GM12864 (cell line): ENCODE measurements at places on chromosomes 6 and 20.

DNA sequence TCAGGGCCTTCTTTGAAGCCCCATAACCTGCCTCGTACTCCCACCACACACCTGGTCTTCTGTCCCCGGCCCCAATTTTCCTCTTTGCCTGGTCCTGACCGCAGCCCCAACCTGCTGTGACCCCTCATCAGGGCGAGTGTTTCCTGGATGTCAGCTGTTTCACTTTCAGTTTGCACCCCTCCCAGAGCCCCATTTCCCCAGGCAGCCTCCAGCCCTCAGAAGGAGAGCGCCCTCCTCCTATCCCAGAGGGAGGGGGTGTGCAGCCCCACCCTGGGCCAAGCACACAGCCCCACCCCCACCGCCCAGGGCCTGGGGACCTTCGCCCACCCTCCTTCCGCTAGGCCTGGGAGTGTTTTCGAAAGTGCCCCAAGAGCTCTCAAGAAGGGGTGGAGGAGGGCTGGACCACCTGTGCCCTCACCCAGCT lies 1.5 kb downstream of the BAK1 start:
- no peak for DNase-seq

DNA sequence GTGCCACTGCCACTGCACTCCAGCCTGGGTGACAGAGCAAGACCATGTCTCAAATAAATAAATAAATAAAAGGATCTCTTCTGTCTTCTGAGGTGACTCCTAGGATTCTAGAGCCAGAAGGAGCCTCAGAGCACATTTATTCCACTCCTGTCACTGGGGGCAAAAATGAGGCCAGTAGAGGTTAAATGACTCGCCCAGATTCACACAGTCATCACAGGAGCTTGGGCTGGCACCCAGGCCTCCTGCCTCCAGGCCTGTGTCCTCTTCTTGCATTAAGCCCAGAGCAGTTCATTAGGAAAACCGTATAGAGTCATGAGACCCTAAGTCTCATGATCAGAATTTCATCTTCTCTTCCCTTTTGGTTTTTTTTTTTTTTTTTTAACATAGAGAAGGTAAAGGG lies 243.3 kb downstream of the NRN1 start:
- DNase-seq = no peak

DNA sequence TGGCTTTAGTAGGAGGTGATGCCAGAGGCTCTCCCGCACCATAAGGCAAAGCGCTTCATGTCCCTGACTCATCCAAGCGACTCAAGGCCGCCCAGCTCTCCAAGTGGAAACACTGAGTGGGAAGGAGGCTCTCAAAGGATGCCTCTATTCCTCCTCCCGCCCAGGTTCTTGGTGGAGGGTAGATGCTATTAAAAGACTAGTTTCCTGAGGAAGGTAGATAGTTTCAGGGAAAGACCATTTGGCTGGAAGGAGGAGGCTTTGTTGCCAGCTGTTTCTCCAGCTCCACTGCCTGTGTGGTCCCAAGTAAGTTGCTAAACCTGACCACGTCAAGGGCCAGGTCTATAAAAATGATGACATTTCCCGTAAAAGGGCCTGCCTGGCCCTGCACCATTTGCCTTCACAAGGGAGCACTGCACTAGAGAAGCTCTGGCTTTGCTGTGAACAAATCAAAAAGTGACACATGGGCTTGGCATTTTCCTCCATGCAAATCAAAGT lies 48.2 kb downstream of the GMDS start:
- no peak for DNase-seq

DNA sequence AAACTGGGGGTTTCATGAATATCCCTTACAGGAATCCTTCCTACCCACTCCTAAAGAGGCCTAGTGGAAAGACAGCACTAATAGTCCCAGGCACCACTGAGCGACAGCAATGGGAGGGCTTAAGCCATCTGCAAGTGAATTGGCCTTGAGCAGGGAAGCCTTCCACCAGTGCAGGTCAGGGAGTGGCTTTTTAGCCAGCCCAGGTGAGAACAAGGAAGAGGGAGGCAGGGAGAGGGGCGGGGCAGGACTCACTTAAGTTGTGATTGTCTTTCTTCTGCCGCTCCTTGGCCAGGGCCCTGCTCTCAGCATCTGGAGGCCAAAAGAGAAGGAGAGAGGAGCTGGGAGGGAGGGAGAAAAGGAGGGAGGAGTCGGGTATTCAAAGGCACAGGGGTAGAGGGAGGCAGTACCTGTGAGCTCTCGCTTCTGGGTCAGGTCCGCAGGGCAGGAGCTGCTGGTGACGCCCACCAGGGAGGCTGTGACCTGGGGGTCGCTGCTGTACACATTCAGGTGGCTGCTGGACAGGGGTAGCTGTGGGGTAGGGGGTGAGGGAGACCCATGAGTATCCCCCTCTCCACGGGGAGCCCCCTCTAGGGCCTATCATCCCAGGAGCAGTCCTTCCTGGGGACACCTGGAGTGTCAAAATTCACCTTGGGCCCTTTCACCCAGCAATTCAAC lies 47.8 kb downstream of the TFEB start:
- no peak for DNase-seq

DNA sequence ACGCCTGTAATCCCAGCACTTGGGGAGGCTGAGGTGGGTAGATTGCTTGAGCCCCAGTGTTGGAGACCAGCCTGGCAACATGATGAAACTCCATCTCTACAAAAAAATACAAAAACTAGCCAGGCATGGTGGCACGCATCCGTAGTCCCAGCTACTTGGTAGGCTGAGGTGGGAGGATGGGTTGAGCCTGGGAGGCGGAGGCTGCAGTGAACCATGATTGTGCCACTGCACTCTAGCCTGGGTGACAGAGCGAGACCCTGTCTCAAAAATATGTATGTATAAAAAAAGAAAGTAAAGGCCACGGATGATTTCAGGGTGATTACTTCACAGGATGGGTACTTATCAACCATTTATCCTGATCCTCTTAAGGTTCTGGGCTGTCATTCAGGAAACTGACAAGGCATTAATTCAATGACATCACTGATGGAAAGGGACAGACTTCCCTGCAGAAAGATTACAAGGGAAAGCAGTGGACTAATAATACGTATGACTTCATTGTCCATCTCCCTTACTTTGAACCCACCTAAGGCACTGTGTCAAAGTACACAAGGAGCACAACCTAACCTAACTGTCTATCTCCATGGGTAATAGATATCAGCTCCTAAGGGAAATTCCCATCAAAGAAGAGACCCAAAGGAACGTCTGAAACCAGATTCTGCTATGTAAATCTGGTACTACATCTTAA lies 61.2 kb downstream of the ZMYND8 start:
- DNase-seq = no peak

GRCh38 chr6:115969930-115970273 lies 90.8 kb downstream of the FRK start:
- DNase-seq = no peak

DNA sequence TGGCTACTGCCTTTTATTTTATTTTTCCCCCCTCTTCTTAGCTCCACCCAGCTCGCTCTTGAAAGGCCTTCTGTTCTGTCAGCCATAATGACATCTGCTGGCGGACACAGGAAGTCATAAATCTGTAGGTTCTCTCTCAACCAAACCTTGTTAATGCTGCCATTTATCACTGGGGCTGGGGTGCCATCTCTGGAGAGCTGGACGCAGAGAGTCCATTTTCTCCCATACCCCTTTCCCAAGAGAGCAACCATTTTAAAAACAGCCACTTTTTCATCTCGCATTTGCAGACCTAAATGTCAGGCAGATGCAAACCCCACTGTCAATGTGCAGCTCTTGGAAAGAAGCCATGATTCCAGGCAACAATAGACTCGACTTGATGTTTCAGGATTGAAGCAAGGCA lies 13.0 kb upstream of the TSHZ2 start:
- no peak for DNase-seq

DNA sequence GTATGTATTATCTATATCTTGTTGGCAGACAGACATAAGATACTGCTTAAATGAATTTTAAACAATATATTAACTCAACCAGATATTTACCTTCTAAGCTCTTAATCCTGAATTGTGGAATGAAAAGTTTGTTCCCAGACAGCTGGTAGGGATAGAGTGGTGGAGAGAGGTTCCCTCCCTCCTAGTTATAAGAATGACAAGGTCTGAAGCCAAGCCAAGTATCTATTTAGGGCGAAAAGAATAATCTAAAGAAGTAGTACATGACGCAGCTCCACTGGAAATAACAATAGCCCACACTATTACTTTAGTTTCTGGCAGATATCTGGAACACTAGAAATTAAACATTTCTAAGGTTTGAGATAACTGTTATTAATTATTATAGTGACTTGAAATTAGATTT lies 104.3 kb downstream of the AHI1 start:
- DNase-seq = no peak
